Effector memory CD8-positive, alpha-beta T cell (primary cell): ENCODE measurements at places on chromosomes 16 and 17.
A peak's percentile ranks its signal among the peaks of the same experiment; 100 is the strongest.

DNA sequence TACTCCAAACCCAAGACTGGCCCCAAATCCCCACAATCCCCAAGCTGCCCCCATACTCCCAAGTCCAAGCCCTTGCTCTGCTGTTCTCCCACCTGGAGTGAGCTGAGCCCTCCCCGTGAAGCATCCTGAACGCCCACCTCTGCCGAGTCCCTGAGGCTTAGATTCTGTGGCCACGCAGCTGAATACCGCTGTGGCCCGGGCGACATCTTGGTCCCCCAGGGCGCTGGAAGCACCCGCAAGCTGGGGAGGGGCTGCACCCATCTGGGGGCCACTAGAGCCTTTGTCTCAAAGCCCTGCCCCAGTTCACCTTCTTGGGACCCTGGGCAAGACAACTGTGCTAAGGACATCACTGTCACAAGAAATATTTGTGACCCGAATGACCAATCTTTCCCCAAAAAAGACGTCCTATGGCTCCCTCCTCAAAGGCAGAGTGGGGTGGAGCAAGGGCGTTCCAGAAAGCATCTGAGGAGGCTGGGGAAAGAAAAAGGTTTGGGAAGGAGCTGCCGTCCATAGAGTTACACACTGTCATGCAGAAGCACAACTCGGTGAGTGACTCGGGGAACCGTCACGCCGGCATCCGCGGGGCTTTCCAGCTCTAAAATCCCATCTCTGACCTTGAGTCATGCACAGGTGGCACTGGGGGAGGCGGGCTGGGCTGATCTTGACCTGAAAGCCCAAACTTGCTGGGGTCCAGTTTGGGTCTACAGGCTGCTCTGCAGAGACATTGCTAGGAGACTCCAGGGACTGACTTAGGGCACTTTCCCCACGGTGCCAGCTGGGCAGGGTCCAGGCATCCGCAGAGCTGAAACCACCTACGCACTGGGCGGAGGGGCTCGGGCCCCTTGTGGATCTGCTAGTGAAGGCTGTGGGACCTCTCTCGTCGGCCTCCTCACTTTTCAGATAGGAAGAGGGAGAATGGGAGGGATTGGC, 6.6 kb downstream of the PTX4 start:
- DNase-seq, result no peak

DNA sequence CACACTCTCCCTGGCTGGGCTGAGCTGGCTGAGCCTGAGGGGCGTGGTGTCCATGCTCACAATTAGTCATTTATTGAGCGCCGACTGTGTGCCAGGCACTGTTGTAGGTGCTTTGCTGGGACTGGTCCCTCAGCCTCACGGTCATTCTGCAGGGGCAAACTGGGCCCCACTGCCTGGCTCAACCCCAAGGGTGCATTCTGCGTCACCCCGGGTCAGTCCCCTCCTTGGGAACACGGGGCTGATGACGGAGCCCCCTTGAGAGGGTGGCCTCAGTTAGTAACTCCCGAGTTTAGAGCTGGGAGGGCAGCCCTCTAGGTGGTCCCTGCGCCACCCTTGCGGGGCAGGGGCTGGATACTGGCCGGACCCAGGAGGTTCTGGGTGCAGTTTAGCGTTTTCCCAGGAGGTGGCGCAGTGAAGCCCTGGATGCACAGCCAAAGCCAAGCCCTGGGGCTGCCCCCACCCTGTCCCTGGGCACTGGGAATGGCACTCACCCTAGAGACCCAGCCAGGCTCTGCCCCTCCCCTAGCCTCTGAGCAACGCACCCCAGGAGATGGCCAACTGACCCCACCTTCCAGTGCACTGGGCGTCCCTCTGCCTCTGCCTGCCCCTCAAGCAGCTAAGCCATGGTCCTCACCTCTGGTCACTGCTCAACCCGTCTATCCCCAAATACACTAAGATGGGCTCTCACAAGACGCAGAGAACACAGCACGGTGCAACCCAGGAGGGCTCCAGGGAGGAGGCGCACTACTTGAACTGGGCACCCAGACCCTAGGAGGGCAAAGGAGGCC, 243.2 kb upstream of the GSE1 start:
- DNase-seq, result peak; percentile 32

- DNase-seq, result no peak
These were observed 47.0 kb downstream of the SMURF2 start for GRCh38 chr17:64615028-64615677.

GRCh38 chr16:5215901-5216300, 118.3 kb upstream of the EEF2KMT start:
- no peak for DNase-seq

- no peak for DNase-seq
These were observed 198.1 kb upstream of the IRX3 start for GRCh38 chr16:54484700-54485099.

DNA sequence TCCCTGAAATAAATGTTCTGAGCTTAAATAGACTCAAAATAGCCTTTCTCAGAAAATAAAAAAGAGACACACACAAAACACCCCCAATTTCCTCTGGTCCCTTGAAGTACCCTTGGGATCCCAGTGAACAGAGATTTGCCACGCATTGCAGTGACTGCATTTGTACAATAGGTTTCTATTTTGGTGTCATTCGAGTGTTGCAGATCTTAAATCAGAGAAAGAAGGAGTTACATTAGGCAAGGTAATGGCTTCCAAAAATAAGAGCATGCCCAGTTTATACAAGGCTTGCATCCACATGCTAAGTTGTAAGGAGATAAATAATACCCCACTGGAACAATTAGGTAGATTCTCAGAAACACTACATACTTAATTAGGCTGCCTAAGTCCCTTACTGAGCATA, 2.2 kb downstream of the TOX3 start:
- no peak for DNase-seq

DNA sequence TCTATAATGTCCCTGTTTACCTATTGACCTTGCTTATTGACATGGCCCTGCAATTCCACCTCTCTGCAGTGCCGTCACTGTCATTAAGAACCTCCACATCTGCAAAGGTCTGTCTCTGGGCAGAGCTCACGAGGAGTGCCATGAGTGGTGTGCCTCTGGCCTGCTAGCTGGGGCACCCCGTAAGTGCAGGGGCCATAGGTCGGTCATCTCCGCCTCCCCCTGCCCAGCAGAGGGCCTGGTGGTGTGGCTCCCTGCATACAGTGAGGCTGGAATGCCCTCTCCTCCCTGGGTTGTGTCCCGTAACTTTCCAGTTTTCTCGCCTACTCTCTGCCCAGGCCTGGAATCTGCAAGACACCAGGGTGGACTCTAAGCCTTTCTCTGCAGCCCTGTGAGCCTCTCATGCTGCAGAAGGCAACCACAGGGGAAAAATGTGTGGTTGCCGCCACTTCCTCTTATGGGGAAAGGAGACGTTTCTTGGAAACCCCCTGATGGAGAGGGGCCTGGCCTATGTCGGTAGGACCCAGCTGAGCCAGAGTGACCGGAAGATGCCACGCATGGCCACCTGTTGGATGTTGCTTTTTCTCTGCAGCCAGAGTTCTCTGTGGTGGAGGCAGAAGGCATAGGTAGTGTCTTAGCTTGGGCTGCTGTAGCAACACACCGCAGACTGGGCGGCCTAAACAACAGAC, 2.7 kb upstream of the SNX20 start:
- DNase-seq, result peak; percentile 43

- no peak for DNase-seq
These were observed 3.8 kb downstream of the TBC1D16 start for GRCh38 chr17:80031691-80032430.

- DNase-seq, result no peak
These were observed 363.8 kb downstream of the PMP22 start for GRCh38 chr17:14901376-14901775.

DNA sequence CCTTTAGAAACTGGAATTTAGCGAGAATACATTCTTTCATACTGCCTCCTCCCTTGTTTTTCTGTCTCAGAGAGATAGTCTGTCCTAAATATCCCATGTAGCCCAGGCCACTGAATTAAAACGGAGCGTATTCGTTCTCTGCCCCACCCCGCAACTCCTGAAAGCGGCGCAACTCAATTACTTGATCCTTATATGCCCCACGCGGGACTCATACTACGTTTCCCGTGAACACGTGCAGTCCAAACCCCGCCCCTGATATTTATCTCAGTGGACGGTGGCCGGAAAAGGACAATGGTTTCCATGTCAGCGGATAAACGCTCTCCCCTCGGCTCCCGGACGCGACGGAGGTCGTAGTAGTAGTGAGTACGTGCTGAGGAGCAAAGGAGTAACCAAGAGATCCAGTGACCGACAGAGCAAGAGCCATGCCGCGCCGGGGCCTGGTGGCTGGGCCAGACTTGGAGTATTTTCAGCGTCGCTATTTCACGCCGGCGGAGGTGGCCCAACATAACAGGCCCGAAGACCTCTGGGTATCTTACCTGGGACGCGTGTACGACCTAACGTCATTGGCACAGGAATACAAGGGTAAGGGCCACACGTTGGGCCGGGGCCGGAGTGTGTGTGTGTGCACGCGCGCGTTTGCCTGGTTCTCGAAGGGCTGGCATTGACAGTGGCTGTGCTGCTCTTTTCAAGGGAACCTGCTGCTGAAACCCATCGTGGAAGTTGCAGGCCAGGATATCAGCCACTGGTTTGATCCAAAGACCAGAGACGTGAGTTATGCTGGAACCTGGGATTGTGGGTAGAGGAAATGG, at the start of gene CYB5D1:
Gene CYB5D1, plus strand, starts transcription at position 291 of the 809 bp plus-strand sequence. Its CDS starts 132 bp downstream, at position 423.
- DNase-seq, result peak; percentile 83

- DNase-seq, result no peak
These were observed 95.4 kb upstream of the TOB1 start for GRCh38 chr17:50961282-50962220.

- peak; percentile 89 for DNase-seq
These were observed 76.6 kb downstream of the CMIP start for GRCh38 chr16:81521141-81521626.

DNA sequence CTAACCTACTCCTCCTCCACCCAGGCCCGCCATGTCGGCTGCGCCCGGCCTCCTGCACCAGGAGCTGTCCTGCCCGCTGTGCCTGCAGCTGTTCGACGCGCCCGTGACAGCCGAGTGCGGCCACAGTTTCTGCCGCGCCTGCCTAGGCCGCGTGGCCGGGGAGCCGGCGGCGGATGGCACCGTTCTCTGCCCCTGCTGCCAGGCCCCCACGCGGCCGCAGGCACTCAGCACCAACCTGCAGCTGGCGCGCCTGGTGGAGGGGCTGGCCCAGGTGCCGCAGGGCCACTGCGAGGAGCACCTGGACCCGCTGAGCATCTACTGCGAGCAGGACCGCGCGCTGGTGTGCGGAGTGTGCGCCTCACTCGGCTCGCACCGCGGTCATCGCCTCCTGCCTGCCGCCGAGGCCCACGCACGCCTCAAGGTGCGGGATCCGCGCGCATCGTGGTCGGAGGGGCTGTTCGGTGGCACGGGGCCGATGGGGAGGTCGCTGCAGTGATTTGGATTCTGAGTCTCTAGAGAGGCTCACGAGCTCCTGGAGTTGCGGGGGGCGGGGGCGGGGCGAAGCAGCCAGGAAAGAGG, 878 bp downstream of the TRIM72 start:
- DNase-seq, result no peak

GRCh38 chr16:65500919-65501318, 379.1 kb upstream of the CDH11 start:
- no peak for DNase-seq
